Hematopoietic multipotent progenitor cell treated with erythropoietin and hydrocortisone succinate and interleukin-3 and kit ligand, for 15 days (in vitro differentiated cells): ENCODE measurements at places on chromosomes 1 and 21.

- DNase-seq: no peak
These were observed 110.5 kb upstream of the CDC42BPA start for GRCh38 chr1:227428803-227429202.

DNA sequence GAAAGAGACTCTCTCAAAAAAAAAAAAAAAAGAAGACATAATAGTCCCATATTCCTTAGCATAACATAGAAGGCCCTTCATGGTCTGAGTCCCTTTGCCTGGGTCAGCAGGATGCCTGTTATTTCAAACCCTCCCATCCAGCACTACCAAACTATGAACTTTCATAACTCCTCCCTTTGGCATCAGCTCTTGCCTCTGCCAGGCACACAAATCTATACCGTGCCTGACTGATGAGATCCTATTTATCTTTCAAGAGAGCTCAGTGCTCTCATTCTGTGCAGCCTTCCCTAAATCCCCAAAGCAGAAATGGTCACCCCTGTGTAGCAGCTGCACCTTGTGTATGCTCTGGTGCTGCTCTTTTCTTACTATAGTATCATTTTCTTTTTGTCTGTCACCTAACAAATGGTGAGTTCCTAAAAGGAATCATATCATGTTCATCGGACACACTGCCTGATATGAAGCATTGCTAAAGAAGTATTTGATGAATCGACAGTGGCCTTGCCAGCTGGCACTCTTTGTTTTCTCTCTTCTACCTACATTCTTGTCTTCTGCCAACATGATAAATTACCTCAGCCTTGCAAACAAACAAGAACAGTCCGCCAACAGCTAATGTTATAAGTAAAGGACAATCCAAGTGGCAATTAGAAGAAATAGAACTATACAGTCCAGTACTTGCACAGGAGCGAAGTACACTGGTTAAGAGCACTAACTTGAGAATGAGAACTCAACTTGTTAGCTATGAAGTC lies 29.9 kb downstream of the FMO4 start:
- no peak for DNase-seq

DNA sequence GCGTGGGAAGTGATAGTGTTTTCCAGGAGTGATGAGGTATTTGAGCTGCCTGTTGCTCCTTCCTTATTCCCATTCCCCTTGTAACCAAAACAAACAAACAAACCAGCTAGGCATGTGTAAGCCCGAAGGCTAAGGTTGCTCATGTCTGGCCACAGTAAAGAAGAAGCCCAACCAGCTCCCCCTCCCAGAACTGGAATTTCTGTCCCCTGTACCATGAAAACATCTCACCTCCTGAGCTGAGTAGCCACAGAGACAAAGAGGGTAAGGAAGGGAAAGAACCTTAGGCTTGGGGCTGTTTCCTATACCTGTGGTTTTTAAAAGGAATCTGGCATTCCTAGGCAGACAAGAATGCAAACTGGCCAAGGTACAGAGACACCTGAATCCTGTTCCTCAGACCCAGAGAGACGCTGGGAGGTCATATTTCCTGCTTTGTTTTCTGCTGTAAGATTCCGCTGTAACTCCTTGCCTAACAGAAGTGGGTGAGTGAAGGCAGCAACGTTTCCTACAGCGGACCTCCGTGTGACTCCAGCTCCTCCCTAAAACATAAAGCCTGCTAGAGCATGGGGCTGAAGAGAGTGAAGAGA lies 41.7 kb upstream of the RAB4A start:
- DNase-seq: no peak

DNA sequence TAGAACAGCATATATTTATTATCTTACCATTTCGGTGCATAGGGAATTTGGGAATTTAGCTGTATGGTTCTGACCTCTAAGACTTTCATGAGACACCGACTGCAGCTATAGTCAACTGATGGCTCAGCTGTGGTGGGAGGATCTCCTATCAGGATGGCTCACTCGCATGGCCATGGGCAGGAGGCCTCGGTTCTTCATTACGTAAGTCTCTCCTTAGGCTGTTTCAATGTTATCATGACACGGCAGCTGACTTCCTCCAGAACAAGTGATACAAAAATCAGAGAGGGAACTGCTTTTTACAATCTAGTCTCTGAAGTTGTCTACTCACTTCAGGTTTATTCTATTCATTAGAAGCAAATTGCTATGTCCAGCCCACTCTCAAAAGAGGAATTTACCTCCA lies 13.3 kb upstream of the CAPN8 start:
- DNase-seq: no peak

DNA sequence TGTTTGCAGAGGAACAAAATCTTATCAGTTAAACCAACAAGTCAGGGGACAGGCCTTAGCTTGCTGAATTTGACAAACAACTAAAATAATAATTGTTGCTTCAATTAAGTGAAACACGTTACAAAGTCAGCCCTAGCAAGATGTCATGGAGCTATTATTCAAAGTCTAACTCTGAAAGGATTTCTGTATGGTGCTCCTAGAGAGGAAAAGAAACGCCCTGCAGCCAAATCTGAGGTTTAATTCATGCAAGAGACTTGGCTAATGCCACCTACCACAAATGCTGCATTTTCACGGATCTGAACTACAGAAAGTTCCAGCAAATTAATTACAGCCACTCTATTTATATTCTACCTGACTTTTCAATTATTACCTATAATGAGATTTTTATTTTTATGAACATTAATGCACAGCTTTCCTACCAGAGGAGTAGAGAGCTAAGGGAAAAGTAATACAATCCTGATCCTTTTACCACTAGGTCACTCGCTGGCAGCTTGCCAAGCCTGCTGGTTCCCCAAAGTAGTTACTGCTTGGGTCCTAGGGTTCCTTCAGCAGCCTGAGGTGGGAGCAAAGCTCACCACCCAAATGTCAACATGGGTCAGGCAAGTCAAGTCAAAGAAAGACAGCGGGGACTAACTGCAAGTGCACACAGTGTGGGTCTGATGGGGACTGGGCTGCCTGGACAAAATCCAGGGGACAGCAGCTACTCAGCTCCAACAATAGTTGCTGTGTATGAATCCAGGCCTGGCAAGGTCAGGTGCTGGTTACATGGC lies 8.5 kb downstream of the COLGALT2 start:
- no peak for DNase-seq

GRCh38 chr1:30505853-30506252 lies 217.5 kb downstream of the MATN1 start:
- no peak for DNase-seq

- DNase-seq: no peak
These were observed 22.5 kb upstream of the PEF1 start for GRCh38 chr1:31667065-31667785.

DNA sequence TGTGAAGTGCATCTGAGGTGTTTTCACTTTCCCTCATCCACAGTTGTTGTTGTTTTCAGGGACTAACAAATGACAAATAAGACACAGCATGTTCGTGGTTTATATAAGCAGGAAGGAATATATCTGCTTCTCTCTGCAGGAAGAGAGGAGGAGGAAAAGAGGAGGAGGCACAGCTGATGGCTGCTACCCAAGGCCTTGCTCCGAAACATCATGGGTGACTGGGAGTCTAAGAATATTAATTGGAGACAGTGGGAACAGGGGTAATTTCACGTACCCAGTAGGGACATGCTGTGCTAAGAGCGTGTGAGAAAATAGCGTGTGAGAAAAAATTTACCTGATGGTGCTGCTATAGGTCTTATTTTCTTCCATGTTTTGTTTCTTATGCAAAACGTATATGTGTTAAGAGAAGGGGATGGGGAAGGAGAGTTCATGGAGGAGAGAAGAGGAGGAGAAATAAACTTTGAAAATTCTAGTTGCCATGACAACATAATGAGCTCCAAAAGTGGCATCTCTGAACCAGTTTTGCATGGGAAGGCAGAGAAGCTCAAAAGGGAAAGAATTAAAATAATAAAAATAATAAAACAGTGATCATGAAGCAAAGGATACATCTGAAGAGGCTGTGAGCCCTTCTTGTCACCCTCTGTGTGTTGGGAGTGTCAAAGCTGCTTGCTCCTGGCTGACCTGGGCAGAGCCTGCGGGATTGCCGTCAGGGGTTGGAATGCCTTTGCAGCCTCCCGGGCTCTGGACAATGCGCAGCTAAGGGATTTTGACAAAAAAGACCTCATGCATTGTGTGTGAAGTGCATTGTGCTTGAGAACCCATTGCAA lies 192.0 kb downstream of the CACNA1E start:
- no peak for DNase-seq

- DNase-seq: no peak
These were observed 1.7 kb downstream of the ANGPTL1 start for GRCh38 chr1:178869119-178869697.

DNA sequence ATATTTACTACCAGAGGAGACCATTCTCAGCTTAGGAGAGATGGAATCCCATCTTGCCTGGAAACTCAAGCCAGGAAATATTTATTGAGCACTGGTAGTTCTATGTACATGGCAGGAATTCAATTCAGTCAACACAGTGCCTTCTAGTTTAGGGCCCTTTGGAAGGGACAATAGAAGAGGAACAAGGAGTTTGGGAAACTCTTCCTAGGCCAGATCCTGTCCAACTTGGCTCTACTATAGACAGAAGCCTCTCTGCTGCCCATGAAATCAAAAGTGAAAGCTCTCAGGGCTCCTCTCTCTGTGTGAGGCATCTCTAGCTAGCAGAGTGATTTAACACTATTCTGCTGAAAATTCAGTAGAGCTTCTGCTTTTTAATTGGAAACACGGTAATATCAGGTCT lies 244.6 kb upstream of the MAP1LC3C start:
- no peak for DNase-seq

GRCh38 chr1:42165511-42166210 lies 1.1 kb upstream of the GUCA2A start:
- DNase-seq: no peak

DNA sequence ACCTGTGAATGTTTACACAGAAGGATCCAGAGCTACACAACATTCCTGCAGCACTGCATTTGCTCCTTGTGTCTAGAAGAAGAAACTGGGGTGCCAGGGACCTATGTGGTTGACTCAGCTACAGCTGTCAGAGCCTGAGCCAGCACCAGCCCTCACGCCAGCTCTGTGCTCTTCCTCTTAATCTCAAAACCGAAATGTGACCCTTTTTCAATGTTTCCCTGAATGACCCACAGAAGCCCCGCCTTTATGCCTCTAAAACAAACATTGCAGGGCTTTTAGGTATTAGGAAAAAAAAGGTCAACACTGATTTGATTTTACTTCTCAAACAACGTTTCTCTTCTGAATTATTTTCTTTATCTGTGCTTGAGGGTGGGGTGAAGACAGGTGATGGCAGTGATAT lies 260.5 kb downstream of the DYRK1A start:
- no peak for DNase-seq
